ENCODE measurements at places on chromosomes 3 and 15.
A peak's percentile ranks its signal among the peaks of the same experiment; 100 is the strongest.

DNA sequence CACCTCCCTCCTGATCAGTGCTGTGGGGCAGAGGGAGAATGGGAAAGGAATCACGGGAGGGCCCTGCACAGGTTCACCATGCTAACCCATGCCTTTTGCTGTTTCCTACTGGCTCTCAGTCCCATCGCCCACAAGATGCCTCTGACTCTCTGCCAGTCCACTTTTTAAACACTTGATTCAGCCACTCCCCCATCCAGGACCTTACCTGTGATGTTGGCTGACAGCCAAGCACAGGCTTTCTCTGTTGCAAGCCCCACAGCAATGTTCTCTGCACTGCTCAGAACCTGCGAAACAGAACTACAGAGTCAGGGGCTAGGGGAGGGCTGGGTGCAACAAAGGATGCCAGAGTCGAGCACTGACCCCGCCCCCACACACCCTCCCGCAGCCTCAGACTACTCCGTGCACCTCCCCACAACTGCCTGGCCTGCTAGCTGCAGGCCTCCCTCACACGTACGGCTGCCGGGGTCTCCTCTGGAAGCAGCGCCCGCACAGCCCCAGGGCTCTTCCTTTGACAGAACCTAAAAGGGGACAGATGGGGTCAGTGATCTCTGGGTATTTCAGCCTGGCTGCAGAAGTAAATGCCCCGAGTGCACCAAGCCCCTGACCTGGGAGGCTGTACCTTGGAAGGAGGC is 9.1 kb downstream of the CDAN1 start:
- no peak for DNase-seq

DNA sequence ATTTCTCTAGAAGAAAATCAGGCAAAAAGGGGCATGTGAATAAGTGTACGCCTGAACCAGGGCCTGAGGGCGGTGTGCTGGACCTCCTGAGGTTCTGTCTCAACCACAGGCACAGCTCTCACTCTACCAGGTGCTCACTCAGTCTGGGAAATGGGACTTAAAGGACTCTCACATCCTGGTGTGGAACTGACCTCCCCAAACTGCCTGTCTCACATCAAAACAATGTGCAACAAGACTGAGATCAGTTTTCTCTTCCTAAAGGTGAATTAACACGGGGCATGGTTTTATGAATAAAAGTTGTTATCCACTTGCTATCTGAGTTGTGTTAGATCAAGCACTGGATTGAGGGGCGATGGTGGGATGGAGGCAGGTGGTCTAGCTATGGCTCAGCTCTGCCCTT is 4.8 kb downstream of the STOML1 start:
- DNase-seq = no peak

GRCh38 chr3:31379598-31379997 is 153.1 kb upstream of the STT3B start:
- DNase-seq = no peak

DNA sequence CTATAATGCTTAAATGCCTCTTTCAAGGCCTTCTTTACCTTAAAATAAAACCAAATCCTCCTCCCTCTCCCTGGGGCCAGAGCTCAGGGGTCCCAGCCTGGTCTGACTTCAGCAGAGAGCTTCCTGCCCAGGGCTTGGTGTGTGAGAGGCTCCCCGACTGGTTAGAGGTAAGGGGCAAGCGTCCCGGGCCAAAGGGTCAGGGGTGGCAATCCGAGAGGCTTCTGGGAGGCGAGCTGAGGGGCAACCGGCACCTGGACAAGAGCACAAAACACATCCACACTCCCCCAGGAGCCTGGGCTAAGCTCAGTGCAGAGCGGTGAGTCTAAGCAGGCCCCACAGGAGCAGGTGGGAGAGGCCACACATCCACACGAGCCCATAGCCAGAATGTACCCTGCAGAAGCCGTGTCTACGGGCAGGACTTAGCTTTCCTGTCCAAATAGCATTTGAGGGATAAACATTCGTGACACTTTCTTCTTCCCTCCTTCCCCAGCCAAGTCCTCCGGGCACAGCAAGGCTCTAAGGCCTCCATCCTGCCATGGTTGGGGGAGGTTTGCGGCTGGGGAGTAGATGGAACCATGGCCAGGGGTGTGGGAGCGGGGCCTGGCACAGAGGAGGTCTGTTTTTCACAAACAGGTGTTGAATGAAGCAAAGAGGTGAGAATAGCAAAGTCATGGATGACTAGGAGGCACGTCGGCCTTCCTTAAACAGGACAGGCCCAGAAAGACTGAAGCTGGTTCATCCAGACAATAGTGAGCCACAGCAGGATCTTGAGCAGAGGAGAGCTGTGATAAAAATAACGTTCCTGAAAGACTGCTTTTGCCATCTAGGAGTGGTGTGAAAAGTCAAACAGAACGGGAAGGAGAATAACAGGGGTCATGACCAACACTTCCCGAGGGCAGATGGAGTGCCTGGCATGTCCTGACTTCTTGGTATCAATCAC is 98.7 kb upstream of the IQSEC1 start:
- no peak for DNase-seq

- DNase-seq = no peak
These were observed 35.5 kb downstream of the FAH start for GRCh38 chr15:80188251-80188650.

GRCh38 chr15:101841656-101842055 is 29.7 kb downstream of the OR4F15 start:
- no peak for DNase-seq

DNA sequence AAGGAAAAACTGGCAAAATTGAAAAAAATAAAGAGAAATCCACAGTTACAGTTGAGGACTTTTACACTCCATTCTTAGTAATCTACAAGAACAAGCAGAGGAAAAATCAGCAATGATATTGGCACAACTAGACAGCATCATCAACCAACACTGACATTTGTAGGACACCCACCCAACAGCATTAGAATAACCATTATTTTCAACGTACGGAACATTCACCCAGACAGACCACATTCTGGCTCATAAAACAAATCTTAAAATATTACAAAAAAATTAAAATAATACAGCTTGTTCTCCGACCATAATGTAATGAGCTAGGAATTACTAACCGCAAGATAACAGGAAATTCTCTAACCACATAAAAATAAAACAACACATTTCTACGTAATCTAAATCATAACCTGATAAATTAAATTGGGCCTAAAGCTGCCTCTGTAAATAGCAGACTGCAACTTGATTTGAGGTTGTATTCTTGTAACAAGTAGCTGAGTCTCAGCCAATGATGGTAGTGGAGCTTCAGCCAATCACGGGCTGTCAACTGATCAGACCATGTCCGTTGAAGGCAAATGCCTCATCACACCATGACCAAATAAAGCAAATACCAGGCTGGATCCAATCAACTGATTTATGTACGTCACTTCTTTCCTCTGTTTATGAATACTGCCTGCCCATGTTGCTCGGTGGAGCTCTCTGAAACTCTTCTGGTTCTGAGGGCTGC is 9.2 kb downstream of the PLSCR4 start:
- DNase-seq = no peak

GRCh38 chr15:99343208-99343607 is 91.9 kb downstream of the LRRC28 start:
- no peak for DNase-seq

- DNase-seq = peak; percentile 10
These were observed 71.3 kb upstream of the SLCO3A1 start for GRCh38 chr15:91782221-91782620.

DNA sequence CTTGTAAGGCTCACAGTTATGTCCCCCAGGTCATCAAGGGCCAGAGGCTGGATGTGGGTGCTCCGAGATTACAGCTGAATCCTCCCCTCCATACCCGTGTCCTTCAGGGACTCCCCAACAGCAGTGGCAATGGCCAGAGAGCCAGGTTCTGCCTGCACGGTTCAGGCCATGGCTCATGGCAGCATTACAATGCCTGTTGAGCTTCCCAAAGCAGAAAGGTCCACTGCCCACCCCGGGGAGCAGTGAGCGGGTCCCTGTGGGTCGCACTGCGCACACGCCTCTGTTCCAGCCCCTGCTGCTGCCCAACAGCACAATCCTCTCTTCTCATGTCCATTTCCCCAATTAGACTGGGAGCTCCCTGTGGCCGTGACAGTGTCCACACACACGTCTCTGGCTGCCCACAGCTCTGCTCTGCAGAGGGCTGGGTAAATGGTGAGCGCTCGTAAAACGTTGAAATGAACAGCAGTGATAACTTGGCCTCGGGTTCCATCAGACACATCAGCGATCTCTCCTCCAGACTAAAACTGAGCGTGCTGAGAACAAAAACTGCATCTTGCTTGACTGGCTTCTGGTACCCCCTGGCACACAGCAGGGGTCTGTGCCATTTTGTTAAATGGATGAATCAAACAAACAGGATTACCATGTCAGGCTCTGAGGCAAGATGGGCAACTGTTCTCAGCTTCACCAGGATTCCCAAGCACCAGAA is 80.4 kb downstream of the VGLL4 start:
- DNase-seq = no peak

GRCh38 chr15:29686445-29687203 is 135.6 kb downstream of the TJP1 start:
- no peak for DNase-seq

GRCh38 chr15:73322665-73323373 is 45.9 kb downstream of the HCN4 start:
- DNase-seq = no peak

GRCh38 chr3:50612234-50612882 is 784 bp upstream of the CISH start:
- no peak for DNase-seq

DNA sequence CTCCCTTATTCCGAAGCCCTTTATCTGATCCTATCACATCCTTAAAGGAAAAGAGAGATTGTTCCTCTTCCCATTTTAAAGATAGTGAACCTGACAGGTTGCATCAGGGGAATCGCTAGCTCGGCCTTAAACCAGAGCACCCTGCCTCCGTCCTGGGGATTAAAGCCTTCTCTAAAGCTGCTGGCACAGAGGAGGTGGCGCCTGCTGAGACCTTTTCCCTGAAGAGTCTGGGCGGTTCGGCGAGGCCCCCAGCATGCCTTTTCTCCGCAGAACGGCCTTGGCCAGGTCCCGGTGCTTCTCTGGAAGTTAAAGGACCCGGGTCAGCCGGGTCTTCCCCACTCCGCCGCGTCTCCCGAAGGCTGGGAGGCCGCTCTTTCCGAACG is 593 bp downstream of the FAM219B start:
- no peak for DNase-seq

- no peak for DNase-seq
These were observed 9.3 kb downstream of the PARL start for GRCh38 chr3:183875411-183875810.

DNA sequence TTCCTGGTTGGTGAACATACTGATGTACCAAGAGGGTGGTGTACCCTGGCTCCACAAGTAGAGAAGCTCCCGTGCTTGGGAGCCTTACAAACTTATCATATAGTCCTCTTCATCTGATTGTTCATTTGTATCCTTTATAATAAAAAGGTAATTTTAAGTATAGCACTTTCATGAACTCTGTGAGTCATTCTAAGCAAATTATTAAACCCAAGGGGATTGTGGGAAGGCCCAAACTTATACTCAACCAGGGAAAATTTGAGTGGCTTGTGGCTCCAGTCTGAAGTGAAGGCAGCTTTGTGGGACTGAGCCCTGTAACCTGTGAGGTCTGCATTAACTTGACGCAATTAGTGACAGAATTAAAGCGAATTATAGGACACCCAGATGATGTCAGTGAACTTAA is 29.0 kb downstream of the TTBK2 start:
- no peak for DNase-seq

DNA sequence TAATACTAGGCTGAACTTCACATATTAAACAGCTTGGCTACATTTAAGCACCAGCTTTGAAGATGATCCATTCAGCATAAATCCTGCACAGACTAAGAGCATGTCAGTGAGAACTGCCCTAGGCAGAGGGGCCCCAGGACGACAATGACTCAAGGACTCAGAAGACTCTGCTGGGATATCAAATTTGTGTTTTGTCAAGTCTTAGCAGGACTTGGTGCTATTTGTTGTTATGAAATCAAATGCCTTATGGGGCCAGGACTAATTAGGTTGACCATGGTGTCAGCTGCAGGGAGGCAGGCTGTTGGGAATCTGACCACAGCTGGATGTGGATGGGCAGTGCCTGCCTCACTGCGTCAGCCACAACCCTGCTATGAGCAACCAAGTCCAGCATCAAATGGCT is 91.8 kb downstream of the RYR3 start:
- no peak for DNase-seq

- DNase-seq = no peak
These were observed 9.0 kb downstream of the PDHB start for GRCh38 chr3:58424613-58425012.

DNA sequence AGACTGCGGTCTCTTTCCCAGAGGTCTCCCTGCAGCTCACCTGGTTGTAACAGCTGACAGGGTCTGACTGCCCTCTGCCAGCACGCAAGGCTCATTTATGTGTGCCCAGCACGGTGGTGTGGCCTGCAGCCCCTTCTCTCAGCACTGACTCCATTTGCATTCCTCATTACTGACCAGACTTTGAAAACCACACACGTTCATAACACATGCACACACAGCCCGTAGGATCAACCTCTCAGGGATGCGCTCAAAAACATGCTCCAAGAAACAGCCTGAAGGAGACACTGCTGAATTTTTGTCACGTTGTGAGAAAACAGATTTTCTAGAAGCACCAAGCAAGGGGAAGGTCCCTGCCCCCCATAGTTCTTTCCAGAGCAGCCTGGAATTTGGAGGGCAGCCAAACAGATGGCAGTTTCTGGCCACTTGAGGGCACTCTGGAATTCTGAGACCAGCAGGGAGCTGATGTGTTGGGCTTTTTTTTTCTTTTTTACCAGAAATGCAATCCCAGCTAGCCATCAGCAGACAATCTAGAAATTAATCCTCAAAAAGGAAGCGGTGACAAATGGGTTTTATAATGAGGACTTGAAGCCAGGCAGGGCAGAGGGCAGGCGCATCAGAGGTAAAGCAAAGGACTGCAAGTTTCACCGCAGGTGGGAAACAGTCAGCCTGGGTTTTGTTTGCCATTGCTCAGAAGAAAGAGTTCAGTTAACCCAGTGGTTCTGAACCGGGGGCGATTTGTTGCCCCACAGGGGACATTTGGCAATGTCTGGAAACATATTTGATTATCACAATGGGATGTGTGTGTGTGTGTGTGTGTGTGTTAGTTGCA is 170.5 kb upstream of the PROK2 start:
- DNase-seq = peak; percentile 55

DNA sequence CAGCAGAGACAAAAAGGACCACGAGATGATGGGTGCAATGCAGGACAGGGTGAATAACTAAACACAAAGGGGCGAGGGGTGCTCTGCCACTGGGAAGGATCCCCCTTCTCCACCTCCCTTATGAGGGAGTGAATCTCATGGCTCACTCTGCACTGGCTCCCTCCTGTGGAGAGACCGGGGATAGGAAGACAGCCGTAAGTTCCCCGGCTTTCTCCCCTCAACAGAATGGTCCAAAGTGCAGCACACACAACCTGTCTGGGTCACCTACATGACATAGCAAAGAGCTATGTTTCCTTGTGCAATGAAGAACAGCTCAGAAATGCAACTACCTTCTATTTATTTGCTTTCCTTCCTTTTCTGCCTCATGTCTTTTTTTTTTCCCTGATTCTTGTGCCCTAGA is 7.8 kb upstream of the ACSBG1 start:
- peak; percentile 58 for DNase-seq

Measured in left colon (tissue), 2 donors.